Stimulated activated CD4-positive, alpha-beta T cell treated with anti-CD3 and anti-CD28 coated beads, TNF-alpha, amount 100 ng/mL, for 4 hours (primary cell): ENCODE measurements at places on chromosomes 5 and 9.

GRCh38 chr9:20646656-20647055, 24.4 kb upstream of the MLLT3 start:
- DNase-seq: no peak

GRCh38 chr5:34530637-34531036, 125.5 kb upstream of the RAI14 start:
- no peak for DNase-seq

DNA sequence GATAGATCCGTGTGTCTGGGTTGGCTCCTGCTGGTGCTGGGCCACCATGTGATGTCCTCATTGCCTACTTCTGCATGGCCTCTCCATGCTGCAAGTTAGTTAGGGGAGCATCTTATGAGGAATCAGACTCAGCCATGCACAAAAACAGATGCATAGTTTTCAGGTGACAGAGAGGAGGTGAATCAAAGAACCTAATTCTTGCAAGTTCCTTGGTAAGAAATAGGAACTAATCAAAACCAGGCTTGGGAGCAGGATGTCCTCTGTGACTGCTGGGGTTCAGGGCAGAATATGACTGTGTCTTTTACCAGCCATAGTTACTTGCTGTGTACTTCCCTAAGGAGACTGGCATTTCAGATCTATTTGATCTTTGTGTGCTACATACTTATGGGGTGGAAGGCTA, 61.6 kb downstream of the C9orf152 start:
- no peak for DNase-seq

- no peak for DNase-seq
These were observed 280.7 kb downstream of the PRELID2 start for GRCh38 chr5:145554399-145554798.

DNA sequence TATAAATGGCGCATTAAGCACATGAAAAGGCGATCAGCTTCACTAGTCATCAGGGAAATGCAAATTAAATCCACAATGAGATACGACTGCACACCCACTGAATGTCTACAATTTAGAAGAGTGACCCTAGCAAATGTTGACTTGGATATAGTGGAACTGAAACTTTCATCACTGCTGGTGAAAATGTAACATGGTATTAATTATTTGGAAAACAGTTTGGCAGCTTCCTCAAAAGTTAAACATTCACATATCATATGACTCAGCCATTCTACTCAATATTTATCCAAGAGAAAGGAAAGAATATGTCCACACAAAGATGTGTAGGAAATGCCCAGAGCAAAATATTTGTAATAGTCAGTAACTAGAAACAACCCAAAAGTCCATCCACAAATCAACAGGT, 146.5 kb downstream of the LPAR1 start:
- no peak for DNase-seq

DNA sequence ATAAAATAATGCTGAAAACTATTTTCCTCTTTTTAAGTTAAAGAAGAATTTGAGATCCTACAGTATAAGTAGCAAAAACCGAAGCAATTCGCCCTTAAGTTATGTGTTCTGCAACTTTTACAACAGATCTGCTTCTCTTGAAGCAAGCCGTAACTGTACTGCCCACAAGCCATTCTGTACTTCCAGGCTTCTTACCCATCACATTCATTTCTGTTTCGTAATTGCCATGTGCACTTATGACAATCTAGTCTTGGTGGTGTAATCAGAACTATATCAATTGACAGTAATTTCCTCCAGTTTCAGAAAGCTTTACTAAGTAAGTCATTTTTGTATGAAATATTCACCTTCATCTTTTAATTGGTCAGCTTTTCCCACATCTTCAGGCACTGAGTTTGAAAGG, 13.8 kb downstream of the SGTB start:
- DNase-seq: no peak

GRCh38 chr5:119078861-119079260, 8.0 kb downstream of the DMXL1 start:
- DNase-seq: no peak

DNA sequence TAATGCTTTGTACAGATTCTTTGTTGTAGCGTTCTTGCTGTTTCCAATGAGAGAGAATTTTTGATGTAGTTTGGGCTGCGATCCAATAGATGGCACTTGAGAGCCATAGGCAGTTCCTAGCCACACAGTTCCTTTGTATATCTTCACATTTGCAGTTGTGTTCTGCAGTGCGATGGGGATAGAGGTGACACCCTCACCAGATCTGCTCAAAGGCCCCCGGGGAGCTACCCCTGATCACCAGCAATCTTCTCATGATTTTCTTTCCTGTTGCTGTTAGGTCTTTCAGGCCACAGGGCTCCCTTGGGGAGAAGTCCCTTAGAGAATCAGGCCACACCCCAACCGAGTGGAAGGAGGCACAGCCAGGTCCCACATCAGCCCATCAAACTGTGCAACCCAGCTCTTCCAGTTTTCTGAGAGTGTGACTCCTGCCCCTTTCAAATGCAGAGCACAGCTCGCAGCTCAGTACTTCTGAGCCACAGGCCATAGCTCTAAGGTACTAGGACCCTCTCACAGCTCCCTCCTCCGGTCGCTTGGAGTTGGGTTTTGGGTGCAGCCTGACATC, 353.7 kb downstream of the SLCO4C1 start:
- DNase-seq: no peak

- no peak for DNase-seq
These were observed 314.2 kb downstream of the CDK5RAP2 start for GRCh38 chr9:120265791-120266190.

DNA sequence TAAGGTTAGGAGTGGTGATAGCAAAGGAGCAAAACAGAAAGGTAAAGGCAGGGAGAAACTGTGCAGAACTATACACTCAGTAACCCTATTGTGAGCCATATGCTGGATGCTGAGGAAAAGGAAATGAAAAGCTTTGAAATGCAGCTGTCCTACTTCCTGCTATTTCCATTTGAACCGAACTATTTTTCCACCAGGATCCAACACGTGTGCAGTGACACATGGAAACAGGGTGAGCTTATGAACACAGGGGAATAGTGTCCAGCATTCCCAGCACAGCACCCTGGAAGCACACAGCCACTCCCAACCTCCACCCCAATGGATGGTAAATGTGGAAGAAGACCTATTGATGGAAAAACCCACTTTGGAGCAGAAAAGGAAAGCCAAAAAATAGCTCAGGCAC, 69.0 kb upstream of the SLC12A2 start:
- DNase-seq: no peak

DNA sequence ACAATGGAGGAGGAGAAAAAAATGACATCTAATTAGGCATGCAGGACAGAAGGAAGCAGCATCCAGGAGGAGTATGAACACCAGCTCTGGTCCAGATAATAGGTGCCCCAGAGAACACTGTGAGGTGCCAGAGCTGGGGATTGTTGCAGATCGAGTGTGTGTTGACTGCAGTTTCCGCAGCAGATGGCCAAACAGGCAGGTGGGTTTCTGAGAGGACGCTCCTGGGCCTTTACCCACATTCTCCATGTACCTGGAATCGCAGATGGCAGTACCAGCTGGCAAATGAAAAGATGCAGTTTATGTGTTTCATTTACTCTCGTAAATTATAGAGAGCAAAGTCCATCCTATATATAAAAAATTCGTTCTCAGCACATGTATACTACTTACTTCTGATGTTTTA, 182.2 kb upstream of the ISL1 start:
- DNase-seq: no peak

DNA sequence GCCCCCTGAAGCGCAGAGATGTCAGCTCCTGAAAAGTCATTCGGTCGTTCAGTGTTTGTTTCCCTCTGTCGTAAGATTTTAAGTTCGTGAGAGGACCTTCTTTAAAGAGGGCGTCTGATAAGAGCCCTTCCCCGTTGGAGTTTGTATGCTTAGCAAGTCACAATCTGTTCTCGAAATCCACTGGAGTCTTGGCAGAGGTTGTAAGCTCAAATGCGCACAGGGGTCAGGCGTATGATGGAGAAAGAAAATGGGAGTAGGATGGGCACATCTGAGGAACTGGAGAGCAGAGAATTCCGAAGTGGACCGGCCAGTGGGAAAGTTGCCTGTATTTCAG, 710 bp downstream of the HSD17B4 start:
- no peak for DNase-seq

- no peak for DNase-seq
These were observed at the start of gene ROR2 for GRCh38 chr9:91949946-91950664. Gene ROR2 (minus strand): TSS chr9:91950228.

GRCh38 chr5:66438696-66439095, 157.5 kb upstream of the MAST4 start:
- DNase-seq: no peak

GRCh38 chr5:172846677-172847076, 12.6 kb downstream of the ERGIC1 start:
- DNase-seq: no peak

GRCh38 chr5:73482383-73483136, 15.7 kb upstream of the BTF3 start:
- no peak for DNase-seq

- DNase-seq: no peak
These were observed 21.3 kb downstream of the RPS6 start for GRCh38 chr9:19358701-19359100.

- no peak for DNase-seq
These were observed 246.3 kb downstream of the BNC2 start for GRCh38 chr9:16623989-16624743.

GRCh38 chr9:91963711-91964240, 13.7 kb upstream of the ROR2 start:
- no peak for DNase-seq

GRCh38 chr5:35484241-35484640, 133.4 kb upstream of the SPEF2 start:
- no peak for DNase-seq

GRCh38 chr9:14788846-14789245, 66.3 kb upstream of the CER1 start:
- DNase-seq: no peak

- DNase-seq: no peak
These were observed 282.0 kb downstream of the DMRT2 start for GRCh38 chr9:1332156-1332555.

- DNase-seq: no peak
These were observed 144.0 kb upstream of the HAPLN1 start for GRCh38 chr5:83864652-83865051.

DNA sequence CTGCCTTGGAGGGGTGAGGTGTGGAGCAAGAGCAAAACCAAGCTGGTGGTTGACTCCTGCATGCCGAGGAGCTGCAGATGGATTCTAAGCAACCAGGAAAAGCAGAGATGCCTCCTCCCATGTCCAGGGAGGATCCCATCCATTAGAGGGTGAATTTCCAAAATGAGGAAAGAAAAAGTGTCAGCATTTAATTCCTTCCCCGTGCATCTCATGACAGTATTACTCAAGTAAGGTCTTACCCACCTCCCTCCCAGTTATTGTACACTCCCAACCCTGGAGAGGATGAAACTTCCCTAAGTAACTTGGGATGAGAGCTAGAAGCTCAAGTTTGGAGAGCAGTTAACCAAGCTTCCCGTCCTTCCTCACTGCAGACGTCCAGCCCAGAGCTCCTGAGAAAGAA, 19.9 kb downstream of the C9orf152 start:
- no peak for DNase-seq

- no peak for DNase-seq
These were observed 3.2 kb downstream of the TNFAIP8 start for GRCh38 chr5:119358901-119359603.

GRCh38 chr5:8913522-8913921, 632.4 kb downstream of the SEMA5A start:
- DNase-seq: no peak

GRCh38 chr9:89765211-89765946, 160.6 kb downstream of the GADD45G start:
- no peak for DNase-seq

- no peak for DNase-seq
These were observed 64.4 kb downstream of the FAM114A2 start for GRCh38 chr5:153974131-153974812.

DNA sequence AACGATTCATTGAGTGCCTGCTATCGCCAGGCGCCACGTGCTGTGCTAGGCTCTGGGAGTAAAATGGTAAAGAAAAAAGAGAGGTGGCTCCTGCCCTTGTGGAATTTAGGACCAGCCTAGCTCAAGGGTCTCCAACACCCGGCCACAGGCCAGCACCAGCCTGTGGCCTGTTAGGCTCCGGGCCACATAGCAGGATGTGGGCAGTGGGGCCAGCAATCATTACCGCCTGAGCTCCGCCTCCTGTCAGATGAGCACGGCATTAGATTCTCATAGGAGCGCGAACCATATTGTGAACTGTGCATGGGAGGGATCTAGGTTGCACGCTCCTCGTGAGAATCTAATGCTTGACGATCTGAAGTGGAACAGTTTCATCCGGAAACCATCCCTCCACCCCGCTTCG, 1.5 kb downstream of the RMRP start:
- no peak for DNase-seq

DNA sequence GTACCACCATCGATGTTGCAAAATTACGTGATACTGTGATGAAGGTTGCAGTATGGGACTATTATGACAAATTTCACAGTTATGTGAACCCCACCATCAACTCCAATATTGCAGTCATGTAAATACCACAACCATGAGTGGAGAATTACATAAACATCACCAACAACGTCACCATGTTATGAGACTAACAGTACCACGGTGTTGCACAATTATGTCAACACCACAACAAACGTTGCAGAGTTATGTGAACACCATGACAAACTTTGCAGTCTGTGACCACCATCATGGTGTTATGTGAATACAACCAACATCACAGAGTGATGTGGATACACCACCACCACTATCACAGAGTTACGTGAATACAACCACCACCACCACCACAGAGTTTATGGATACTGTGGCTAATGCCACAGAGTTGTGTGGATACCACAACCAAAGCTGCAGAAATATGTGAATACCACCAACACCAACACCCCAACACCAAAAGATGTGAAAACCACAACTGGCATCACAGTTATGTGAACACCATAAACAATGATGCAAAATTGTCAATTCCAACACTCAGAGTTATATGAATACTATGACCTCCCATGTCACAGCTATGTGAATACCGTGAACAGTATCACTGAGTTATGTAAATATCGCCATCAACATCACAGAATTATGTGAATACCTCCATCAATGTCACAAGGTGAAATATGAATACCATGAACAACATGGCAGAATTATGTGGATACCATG, 62.4 kb downstream of the SHC3 start:
- no peak for DNase-seq

- no peak for DNase-seq
These were observed 69.6 kb downstream of the PTPDC1 start for GRCh38 chr9:94153905-94154304.

- DNase-seq: no peak
These were observed 549.3 kb downstream of the RAB3C start for GRCh38 chr5:59132131-59132530.

- no peak for DNase-seq
These were observed 105.0 kb downstream of the GIN1 start for GRCh38 chr5:103014983-103015382.

GRCh38 chr5:12250454-12250853, 346.2 kb upstream of the CTNND2 start:
- DNase-seq: no peak

DNA sequence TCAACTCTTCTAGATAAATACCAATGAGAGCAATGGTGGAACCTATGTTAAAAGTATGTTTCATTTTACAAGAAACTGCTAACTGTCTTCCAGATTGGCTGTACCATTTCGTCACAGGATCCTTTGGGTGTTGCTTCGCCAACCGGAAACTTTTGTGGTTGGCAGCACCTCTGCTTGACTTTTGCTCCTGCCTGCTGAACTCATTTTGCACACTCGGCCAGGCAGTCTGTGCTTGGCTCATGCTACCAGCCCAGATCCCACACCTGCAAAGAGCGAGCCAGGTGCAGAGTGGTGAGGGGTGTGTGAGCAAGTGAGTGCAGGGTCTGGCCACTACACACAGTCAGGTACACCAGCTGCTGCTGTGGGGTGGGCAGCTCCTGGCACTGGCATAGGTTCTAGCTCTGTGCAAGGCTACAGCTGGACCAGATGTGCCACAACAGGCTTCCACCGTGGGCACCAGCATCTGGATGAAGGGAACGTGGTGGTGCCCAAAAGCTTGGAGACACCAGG, 422.3 kb downstream of the PRR16 start:
- DNase-seq: no peak
